SW 1271 (cell line): ENCODE measurements at places on chromosomes 2 and 18.

- DNase-seq, result no peak
Measured at GRCh38 chr2:8740136-8740535, 58.3 kb downstream of the ID2 start.

GRCh38 chr2:173942861-173943523, 22.2 kb downstream of the SP3 start:
- DNase-seq, result no peak

GRCh38 chr2:207483477-207483876, 46.3 kb upstream of the CREB1 start:
- DNase-seq, result no peak

GRCh38 chr18:79200546-79201268, 131.5 kb downstream of the ATP9B start:
- DNase-seq, result peak; percentile 4

- DNase-seq, result no peak
Measured at GRCh38 chr2:24076849-24077534, 866 bp upstream of the SF3B6 start.

DNA sequence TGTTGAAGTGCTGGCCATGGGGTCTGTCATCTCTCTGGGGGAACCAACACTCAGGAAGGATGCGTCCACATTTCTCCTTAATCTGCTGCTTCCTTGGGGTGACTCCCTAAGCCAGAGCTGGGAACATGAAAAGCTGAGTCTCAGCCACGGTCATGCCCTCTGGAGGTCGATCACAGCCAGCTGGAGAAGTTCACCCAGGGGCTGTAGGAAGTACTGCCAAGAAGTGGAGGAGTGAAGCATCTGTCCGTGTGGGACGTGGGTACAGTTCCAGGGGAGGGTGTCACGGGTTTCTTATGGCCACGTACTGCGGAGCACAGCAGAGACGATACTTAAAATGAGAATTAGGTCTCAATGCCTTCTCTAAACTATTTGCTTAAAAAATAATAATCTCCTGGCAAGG, 42.4 kb upstream of the IGFBP2 start:
- no peak for DNase-seq

GRCh38 chr18:50410008-50410407, 35.2 kb downstream of the SKA1 start:
- DNase-seq, result no peak

DNA sequence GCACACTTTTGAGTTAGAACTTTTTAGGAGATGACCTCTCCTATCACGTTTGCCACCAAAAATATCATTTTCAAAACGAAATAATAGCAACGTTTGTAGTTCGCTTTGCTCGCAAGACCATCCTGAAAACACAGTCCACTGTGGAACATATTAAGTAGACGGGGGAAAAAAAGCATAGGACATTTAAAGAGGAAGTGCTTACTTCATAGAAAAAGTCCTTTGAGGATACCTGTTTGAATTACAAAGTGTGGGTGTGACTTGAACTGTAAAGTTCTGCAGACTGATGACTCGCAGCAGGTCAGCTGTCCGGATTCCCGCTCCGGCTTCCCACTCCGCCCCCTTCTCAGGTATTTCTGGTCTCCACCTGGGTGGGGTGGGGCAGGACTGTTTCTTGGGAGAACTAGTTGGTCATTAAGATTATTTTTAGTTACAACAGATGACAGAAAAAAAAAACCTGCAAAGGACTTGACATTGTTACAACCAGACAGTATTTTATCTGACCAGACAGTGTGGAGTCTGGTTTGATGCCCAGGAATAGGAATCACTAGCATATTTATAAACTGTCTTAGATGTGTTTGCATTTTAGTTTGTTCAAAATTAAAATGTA, 13.3 kb downstream of the CNOT11 start:
- DNase-seq, result no peak

DNA sequence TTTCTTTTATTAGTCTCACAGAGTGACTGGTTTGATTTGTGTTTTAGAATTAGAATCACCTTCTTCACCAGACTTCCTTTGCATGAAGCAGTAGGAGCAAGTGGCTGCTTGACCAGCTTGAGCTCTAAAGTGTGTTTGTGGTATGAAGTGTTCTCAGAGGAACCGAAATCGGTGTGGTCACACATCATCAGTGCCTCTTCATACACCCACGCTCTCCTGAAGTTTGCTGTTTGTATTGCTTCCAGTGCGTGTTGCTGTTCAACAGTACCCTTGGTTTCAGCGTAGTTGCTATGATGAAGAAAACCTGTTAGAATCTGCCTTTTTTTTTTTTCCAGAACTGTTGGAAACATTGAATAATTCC, 77.9 kb downstream of the LIMS1 start:
- DNase-seq, result no peak

DNA sequence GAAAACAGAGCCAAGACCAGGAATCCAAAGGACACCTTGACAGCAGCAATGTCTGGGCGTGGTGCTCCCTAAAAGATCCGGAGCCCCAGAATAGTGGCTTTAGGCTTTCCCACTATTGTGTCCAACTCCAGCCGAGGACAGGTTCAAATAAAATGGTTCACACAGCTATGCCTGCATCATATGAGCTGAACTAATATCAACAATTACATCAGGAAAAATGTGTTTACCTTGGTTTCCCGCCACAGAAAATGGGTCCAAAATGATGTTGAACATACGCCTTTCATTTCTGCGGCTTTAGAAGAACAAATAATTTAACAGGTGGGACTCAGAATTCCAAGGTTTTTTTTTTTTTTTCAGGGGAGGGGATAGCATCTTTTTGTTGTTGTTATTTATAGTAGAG, 93.6 kb downstream of the OSR1 start:
- no peak for DNase-seq

DNA sequence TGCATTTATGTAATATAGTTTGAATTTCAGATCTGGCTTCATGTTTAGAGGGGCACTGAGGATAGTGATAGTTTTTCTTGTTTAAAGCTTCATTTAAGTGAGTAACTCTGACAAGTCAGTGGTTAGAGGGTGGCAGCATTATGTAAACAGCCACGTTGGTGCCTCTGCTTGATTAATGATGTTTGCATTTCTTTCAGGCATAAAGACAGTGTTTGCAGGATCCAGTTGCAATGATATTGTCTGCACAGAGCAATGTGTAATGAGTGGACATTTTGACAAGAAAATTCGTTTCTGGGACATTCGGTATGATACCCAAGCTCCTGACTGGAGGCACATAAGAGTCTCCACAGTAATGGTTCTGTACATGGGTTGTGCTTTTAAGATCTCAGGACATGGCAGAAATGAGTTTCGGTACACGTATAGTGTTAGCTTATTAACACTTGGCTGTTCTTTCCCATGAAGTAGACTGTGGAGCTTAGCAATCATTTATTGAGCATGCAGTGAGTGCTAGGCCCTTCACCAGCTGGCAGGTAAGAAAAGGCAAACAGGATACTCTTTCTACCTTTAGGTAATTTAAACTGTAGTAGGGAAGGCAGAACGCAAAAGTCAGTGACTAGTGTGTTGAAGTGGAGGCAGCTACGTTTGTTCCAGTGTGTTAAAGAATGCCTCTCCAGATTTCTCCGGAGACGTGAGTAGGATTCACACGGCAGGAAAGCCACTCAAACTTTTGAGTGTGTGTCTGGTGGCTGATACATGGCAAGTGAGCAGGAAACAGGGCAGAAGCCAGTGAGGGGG, 17.4 kb upstream of the SAG start:
- no peak for DNase-seq

DNA sequence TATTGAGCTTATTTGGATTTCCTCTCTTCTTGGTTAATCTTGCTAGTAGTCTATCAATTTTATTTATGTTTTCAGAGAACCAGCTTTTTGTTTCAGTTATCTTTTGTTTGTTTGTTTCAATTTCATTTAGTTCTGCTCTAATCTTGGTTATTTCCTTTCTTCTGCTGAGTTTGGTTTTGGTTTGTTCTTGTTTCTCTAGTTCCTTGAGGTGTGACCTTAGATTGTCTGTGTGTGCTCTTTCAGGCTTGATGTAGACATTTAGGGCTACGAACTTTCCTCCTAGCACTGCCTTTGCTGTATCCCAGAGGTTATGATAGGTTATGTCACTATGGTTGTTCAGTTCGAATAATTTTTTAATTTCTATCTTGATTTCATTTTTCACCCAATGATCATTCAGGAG, 141.6 kb downstream of the ZNF236 start:
- DNase-seq, result no peak

DNA sequence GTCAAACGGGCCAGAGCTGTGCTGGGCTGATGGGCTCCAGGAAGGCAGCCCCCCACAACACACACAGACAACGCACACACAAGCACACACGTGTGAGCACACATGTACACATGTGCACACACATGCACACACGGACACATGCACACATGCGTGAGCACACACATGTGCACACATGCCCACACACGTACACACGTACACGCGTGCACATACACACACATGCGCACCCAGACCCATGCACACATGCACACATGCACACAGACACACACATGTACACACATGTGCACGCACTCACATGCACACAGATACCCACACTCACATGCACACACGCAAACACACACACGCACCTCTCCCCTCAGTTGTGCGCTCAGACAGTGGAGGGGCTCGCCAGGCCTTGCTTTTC, 31.2 kb upstream of the HPCAL1 start:
- DNase-seq, result no peak

DNA sequence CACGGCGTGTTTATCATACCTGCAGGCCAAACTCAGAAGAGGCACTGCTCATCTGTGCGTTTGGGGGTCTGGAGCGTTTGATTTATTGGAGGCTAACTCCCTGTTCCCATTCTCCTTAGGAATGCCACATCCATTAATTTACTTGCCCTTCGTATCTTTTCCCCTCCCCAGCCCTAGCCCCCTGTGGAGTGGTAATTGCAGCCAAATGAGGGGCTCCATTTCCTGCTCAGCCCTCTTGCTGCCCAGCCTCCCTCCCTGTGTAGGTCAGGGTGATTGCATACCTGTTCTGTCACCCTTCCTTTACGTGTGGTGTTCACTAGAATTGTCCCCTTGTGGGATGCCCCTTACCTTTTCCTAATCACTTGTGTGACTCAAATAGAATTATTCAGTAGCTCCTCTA, 120.4 kb downstream of the MAP3K20 start:
- no peak for DNase-seq

DNA sequence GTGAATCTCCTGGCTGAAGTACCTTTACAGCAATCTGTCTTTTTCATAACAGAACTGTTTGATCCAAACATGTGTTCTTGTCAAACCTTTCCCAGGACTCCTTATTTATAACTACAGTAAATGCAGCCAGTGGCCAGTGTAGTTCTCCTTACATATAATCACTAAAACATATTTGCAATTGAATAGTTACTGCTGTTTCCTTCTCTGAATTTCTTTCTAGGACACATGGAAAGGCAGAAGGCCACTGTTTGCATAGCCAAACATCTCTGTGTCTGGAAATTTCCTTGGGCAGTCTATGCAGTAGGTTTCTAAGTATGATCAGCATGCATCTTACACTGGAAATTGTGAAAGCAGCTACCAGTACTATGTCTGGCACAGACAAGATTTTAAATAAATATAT, 57.4 kb upstream of the COL3A1 start:
- DNase-seq, result no peak

GRCh38 chr2:37721201-37721560, 49.7 kb upstream of the CDC42EP3 start:
- no peak for DNase-seq
